ENCODE measurements at places on chromosomes 1 and 21.

DNA sequence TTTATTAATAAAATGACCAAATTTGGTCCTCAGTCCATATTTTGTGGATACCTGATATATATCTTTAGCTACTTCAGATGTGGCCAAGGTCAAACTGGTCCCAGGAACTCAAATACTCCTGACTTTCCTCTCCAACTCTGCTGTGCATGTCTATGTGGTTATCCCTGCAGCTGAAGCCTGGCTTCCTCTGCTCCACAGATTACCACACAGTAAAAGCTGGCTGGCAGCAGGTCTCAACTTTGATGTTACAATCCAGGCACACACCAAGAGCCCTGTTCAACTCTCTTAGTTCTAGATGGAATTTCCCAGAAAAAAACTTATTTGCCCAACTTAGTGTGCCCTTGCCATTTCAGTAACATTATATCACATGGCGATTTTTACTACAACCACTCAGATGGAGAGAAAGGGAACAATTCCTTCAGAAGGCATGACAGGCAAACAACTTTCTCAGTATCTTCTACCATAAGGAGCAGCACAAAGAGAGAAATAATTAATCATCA lies 479.5 kb downstream of the PLPP3 start:
- no peak for DNase-seq

DNA sequence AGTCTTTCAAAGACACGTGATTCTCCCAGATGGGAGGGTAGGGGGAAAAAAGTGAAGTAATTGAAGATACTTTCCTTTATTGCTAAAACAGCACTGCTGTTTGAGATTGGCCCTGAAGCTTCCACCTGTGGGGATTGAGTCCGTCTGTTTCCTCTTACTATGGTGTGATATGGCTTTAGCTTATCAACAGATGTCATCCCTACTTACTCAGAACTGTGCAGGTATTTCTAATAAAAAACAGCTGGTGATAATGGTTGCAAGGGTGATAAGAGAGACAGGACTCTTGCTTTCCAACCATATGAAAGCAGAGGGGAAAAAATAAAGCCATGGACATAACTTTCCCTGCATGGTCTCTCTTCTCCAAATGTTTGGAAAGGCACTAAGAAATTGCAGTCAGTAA lies 41.7 kb upstream of the C8B start:
- DNase-seq = no peak

DNA sequence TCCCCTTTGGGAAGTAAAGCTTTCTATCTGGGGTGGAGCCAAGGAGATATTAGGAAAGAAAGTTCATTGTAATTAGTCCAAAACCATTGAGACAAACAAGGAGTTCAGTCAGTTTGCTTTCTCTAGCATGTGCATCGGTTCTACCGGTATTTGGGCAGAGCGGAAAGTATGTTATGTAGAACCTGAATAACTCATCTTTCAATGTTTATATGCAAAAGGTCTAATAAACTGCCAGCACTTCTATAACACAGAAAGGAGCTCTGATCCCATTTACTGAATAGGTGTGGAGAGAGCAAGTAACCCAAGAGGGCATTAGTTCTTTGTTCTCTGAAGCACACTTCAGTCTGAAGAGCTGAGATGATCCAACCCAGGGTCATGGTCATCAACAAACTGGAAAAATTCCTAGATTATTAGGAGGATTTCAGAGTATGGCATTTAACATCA lies 3.5 kb downstream of the TGFB2 start:
- DNase-seq = no peak

- no peak for DNase-seq
Observed at GRCh38 chr1:22967833-22968232, 4.8 kb downstream of the LACTBL1 start.

GRCh38 chr1:29136391-29136915 lies 12.8 kb upstream of the TMEM200B start:
- DNase-seq = no peak

GRCh38 chr1:243315893-243316292 lies 60.1 kb downstream of the SDCCAG8 start:
- DNase-seq = no peak

GRCh38 chr1:223482766-223483165 lies 89.6 kb downstream of the CCDC185 start:
- no peak for DNase-seq

- DNase-seq = no peak
Observed at GRCh38 chr1:15515022-15515663, 8.9 kb downstream of the CASP9 start.

DNA sequence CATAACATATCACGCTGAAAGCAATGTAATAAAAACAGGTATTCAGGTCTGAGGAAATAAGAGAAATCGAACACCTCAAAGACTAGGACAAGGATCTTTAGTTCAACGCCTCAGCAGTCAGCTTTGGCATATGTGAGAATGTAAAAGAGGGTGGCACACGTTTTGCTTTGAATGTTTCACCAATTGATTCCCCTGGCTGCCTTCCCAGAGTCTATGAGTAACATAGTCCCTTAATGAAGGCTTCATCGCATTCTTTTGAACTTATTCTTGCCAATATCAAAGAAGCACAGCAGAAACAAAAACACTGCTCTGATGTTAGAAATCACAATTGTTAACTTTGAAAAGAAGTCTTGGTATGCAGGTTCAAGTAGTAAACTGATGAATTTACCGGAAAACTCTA lies 764.8 kb downstream of the ADGRL2 start:
- no peak for DNase-seq

DNA sequence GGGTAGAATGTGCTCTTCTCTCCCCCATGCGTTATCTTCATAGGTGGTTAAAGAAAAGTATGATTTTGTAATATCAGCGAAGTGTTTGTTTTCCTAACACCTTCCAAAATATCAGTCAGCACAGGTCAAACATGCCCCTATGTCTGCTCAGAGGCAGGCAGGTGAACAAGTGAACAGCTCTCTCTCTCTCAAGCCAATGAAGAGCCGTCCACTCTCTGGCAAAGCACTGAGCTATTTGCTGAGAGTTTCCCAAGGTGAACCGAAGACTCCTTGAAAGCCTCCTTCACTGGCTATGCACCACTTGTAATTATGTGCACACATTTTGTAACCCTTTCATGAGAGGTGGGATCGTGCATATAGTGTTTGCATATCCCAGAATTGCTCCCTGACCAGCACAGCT lies 47.7 kb downstream of the ST6GALNAC3 start:
- no peak for DNase-seq

Data from stimulated activated CD4-positive, alpha-beta T cell treated with anti-CD3 and anti-CD28 coated beads, Interleukin-12 subunit alpha, Interleukin-12 subunit beta, amount 100 ng/mL, for 48 hours (primary cell).